ENCODE measurements at places on chromosomes 2 and 18. TPM values are rescaled to one million over a fixed set of nuclear protein-coding genes. Genes with fewer than 3 reads are reported as not detected.

DNA sequence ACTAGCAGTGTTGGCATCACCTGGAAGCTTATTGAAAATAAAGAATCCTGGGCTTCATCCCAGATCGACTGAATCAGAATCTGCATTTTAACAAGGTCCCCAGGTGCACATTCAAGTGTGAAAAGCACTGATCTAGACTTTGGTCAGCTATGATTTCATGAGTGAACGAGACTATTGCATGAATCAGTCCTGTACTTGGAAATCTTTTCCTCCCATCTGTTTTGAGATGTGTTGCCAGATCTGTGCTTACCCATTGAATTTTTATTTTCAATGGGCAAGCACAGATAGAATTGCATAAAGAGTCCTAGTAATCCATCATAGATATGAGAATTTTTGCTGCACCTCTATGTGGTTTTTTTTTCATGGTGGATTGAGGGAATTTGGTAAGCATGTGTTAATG is 64.0 kb downstream of the PMS1 start:
- H3K27ac ChIP-seq = no peak overlapping the region
- no peak for DNase-seq
- H3K36me3 ChIP-seq = no peaks in the 10 kb centered on the region

APCDD1 gene
- total RNA-seq = not detected

GRCh38 chr2:223918671-223919134 is 26.4 kb downstream of the WDFY1 start:
- DNase-seq = no peak
- H3K4me1 ChIP-seq = no peaks in the 10 kb centered on the region
- H3K27me3 ChIP-seq = no peaks in the 10 kb centered on the region
- H3K27ac ChIP-seq = no peak overlapping the region

- no peaks in the 10 kb centered on the region for H3K36me3 ChIP-seq
- no peak overlapping the region for H3K4me3 ChIP-seq
- H3K4me1 ChIP-seq = no peaks in the 10 kb centered on the region
- H3K27ac ChIP-seq = no peak overlapping the region
- no peak for DNase-seq
Observed at GRCh38 chr2:105999211-105999989, 194.7 kb downstream of the UXS1 start.

GRCh38 chr2:32711908-32712501 is 84.2 kb downstream of the TTC27 start:
- no peak overlapping the region for H3K27ac ChIP-seq
- peaks cover 14% of the 10 kb centered on the region for H3K4me1 ChIP-seq
- H3K36me3 ChIP-seq = peaks cover 10% of the 10 kb centered on the region
- DNase-seq = no peak
- H3K27me3 ChIP-seq = no peaks in the 10 kb centered on the region

CHST9 gene
- total RNA-seq = not detected

DNA sequence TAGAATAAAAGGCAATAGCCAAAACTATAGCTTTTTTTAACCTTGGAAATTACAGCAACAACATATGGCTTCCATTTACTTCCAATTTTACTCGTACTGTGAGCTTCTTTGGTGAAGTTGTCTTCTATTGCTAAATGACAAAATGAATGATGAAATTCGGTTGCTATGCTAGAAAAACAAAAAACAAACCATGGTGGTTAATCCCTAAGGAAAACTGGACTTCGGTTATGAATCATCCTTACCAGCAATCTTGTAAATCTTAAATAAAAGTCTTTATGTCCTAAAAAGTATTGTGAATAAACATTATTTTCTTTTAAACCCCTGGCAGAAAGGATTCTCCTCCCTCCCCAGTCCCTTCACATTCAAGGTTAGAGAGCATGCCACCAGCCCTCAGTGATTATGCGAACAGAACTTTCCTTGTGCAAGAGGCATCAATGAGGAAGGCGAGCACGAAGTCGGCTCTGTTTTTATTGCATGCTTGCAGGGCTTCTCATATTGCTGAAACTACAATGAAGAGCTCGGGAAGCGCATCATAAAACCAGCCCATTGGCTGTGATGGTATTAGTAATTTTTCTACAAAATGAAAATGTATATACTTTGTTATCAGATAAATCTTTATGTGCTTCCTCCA is 62.9 kb downstream of the ZNF521 start:
- no peaks in the 10 kb centered on the region for H3K27me3 ChIP-seq
- H3K36me3 ChIP-seq = no peaks in the 10 kb centered on the region
- DNase-seq = peak; percentile 84
- peaks cover 18% of the 10 kb centered on the region for H3K4me1 ChIP-seq

Data from PC-3 (cell line).